ENCODE measurements at places on chromosomes 16 and 17.

DNA sequence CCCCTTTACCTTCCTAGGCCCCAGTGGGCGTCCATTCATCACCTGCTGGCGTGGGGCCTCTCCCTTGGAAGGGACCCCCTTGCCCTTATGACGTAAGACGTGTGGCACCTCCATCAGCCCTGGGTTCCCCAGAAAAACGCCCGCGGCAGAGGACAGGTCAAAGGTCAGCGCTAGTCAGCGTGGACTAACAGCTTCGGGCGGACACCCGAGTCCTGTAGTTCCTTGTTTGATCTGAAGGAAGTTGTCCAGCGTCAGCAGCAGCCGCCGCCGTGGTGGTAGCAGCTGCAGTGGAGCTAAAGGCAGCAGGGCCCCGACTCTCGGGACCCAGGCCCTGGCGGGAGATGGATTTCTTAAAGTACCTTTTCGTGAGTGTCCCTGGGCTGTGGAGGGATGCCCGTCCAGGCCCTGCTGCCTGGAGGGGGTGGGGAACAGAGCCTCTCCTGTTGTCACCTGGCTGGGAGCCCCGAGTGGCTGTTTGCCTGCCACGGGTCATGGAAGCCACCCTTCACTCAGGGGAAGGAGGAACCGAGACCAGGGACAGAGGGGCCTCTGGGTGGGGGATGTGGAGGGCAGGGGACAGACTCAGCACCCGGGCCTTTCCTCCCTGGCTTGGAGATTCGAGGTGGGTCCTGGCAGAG lies 123.6 kb downstream of the OR1D5 start:
- DNase-seq = no peak

GRCh38 chr16:75506107-75506506 lies 10.9 kb upstream of the CHST6 start:
- no peak for DNase-seq

DNA sequence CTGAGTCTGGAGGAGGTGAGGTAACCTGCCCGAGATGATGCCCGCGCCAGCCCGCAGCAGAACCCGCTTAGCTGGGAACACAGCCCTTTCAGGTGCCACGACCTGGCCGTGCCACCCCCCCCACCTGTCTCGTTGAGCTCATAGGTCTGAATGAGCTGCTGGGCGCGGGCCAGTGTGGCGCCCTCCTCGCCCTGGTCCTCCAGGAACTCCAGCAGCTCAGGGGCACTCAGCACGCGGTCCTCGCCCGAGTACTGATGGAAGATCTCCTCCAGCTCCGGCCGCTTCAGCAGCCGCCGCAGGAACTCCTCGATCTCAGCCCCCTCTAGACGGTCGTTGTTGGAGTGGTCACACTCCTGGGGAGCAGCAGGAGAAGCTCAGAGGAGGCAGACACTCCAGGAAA lies 13.6 kb downstream of the PLCD3 start:
- DNase-seq = no peak

GRCh38 chr16:19677402-19677801 lies 40.6 kb downstream of the KNOP1 start:
- DNase-seq = no peak

DNA sequence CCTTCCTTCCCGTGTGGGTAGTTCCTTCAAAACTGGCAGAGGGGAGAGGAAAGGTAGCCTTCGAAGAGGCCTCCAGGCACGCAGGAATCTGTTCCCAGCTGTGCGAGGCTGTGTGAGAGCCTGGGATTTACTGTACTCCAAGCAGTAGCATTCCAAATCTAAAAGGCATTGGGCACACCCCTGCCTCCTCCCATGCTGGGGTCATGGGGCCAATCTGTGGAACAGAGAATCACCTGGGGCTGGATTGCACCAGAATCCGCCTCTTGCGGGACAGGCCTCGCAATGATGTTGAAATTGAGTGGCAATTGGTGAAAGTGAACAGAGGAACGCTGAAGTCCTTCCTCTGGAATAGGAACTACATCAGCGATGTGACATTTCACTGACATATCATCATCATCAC lies 72.5 kb upstream of the IRX3 start:
- DNase-seq = no peak

DNA sequence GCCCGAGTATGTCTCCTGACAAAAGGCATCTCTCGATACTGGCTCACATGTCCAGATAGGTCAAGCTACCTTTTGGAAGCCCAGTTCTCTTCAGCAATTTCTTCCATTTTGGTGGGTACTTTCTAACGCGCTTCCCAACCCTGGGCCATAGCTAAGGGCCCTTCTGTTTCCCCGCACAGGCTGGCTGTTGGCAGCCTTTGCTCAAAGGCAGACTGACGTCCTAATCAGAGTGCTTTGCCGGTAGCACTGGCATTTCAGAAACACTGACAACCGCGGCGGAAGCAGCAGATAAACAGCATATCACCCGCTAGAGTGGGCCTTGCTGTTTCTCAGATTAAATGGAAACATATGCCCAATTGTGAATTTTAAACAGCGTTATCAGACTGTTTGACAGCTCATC lies 49.3 kb upstream of the MPHOSPH6 start:
- no peak for DNase-seq

DNA sequence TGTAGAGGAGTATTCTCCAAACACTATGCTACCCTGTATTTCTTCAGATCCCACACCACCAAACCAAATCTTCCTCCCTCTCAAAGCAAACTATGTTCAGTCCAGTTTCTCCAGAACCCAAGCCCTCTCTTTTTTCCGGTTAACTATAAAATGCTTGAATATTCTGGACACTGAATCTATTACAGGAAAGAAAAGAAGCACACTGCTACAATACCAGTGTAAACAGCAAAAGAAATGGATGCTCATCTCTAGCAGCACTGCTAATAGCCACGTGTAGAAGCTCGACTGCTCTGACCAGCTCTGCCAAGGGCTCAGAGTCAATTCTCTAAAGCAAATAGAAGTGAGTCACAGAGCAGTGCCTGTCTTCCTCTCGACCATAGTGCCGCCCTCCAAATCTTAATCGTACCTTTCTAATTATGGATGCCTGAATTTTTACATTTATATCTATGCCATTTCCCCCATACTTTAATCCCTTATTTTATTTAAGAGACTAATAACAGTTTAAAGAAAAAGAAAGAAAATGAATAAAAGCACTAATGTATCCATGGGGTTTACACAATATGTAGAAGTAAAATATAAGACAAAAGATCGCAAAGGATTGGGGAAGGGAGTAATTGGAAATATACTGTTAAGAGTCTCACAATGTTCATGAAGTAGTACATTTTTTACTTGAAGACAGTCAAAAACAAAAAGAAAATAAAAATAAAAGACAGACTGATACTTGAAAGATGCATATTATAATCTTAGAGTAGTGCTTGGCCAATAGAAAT lies 154.5 kb downstream of the PARN start:
- no peak for DNase-seq

DNA sequence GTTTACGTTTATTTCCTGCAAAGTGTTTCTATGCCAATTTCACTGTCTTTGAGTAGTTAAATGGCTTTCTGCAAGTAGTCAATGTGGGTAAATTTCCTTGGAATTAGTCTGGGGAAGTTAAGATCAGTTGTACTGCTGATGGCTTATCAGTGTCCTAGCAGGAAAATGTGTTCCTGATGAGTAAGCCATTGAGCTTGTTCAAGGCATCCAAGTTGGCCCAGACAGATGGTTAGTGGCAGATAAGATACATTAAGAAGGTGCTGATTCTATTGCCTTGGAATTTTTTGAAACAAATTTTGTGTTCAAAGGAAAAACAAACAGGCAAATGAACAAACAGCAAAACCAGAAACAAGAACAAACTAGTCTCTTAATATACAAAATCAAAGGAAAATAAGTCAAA lies 258.4 kb downstream of the MAP2K6 start:
- DNase-seq = peak; percentile 32

DNA sequence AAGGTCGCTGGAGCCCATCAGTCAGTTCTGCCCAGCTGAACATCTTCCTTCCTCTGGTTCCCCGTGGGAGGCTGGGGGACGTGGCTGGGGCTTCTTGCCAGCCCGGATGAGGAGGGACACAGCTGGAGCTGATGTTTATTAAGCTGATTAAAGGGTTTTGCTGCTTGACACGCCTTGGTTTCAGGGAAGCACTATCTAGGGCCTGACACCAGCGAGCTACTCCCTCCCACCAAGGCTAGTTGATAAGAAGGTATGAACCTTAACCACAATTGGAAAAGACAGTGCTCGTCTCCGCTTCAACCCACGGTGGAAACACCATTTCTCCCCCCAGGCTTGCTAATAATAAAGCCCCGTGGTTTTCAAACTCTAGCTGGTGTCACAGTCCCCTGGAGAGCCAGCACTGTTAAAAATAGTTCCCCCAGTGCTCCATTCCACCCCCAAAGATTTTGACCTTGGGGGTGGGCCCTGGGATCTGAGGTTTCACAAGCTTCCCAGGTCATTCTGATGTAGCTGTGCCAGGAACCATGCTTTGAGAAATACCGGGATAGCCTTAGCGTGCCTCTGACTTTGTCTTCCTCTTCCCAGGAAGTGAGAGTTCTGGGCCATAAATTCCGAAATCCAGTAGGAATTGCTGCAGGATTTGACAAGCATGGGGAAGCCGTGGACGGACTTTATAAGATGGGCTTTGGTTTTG lies 5.5 kb downstream of the DHODH start:
- DNase-seq = no peak

- DNase-seq = no peak
Observed at GRCh38 chr17:42009170-42009569, 8.1 kb downstream of the DNAJC7 start.

GRCh38 chr17:4972322-4972721 lies 4.7 kb upstream of the SPAG7 start:
- DNase-seq = no peak

- no peak for DNase-seq
Observed at GRCh38 chr16:81620796-81621195, 158.3 kb upstream of the PLCG2 start.

DNA sequence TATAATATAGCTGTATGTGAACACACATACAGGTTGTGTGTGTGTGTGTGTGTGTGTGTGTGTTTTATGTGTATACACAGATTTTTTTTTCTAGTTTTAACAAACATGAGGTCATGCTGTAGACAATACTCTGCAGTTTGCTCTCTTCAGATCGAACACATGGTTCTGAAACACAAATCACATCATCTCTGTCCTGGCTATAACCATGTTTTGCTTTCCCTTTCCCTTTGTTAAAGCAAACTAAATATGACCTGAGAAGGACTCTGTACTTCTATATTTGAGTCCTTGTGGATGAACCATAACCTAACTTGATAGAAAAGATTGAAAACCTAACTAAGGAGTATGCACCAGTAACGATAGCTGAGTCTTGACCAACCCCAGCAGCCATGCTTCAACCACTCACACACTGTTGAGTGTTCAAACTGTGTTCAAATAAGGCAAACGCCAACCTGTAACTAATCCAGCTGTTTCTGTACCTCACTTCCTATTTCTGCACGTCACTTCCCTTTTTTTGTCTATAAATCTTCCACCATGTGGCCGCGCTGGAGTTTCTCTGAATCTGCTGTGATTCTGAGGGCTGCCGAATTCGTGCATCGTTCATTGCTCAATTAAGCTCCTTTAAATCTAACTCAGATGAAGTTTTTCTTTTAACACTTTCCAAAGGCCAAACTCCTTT lies 303.8 kb downstream of the HS3ST3B1 start:
- DNase-seq = no peak

GRCh38 chr16:58913456-58913855 lies 179.3 kb upstream of the GOT2 start:
- DNase-seq = no peak

- no peak for DNase-seq
Observed at GRCh38 chr17:56457501-56457900, 136.0 kb upstream of the NOG start.
